ENCODE measurements at places on chromosomes 1 and 21.
A peak's percentile ranks its signal among the peaks of the same experiment; 100 is the strongest.

DNA sequence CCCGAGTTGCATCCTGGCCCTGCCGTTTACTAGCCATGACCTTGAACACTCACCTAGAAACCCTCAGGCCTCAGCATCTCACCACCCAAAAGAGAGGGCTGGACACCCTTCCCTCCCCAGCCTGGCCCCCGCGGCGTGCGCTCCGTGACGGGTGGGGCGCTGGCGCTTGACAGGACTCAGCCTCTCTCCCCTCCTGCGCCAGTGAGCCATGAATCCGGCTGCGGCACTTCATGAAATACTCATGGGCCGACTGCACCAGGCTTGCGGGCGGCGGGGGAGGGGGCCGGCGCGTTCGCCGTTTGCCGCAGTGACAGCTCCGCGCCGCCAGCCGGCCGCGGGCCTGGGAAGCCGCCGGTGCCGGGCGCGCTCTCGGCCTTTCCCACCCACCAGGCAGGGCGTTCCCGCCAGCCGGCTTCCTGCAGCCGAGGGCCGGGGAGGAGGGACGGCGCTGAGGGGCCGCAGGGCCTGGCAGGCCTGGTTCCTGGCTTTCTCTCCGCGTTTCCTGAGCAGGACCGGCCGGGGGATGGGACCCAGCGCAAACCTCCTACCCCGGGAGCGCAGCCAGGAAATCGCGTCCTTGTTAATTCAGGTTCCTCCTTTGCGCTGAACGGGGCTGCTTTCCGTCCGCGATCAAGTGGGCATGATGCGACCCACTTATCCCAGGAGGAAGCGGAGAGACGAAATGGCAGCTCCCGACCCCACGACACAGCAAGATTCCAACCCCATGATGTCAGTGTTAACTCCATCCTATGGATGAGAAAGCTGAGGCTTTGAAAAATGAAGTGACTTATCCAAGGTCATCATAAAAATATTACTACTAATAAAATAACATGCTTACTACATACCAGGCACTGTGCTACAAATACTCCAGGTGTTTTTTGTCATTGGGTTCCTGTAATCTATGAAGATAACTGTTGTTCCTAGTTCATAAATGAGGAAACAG, 9.1 kb upstream of the LUZP1 start:
- no peak for DNase-seq

- no peak for DNase-seq
Observed at GRCh38 chr1:243394601-243395464, 139.0 kb downstream of the SDCCAG8 start.

DNA sequence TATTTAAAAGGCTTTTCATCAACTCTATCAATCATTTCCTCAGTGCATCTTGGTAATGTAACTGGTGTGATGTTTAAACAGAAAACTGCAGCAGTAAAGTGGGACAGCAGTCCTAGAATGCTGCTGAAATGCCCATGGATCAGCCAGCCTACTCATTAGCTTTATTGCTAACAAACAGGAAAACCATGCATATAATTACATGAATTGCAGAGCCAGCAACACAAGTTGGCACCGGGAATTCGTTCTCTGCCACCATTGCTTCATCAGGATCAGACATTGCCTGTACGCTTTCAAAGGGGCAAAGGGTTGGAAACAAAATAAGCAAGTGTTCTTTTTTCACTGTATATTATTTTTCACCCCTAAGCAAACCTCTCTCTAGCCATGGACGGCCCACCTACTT, 276.2 kb upstream of the LRRC7 start:
- DNase-seq = no peak

GRCh38 chr21:34526618-34527290, 14.7 kb upstream of the KCNE1 start:
- DNase-seq = no peak

- DNase-seq = no peak
Observed at GRCh38 chr1:192489748-192490147, 85.8 kb upstream of the RGS1 start.

- DNase-seq = no peak
Observed at GRCh38 chr1:156499842-156500542, 583 bp downstream of the MEF2D start.

- no peak for DNase-seq
Observed at GRCh38 chr1:55287723-55288122, 72.6 kb upstream of the USP24 start.

GRCh38 chr1:213817156-213817555, 170.6 kb upstream of the PROX1 start:
- no peak for DNase-seq

- peak; percentile 39 for DNase-seq
Observed at GRCh38 chr1:223683586-223684487, 18.3 kb upstream of the CAPN8 start.

DNA sequence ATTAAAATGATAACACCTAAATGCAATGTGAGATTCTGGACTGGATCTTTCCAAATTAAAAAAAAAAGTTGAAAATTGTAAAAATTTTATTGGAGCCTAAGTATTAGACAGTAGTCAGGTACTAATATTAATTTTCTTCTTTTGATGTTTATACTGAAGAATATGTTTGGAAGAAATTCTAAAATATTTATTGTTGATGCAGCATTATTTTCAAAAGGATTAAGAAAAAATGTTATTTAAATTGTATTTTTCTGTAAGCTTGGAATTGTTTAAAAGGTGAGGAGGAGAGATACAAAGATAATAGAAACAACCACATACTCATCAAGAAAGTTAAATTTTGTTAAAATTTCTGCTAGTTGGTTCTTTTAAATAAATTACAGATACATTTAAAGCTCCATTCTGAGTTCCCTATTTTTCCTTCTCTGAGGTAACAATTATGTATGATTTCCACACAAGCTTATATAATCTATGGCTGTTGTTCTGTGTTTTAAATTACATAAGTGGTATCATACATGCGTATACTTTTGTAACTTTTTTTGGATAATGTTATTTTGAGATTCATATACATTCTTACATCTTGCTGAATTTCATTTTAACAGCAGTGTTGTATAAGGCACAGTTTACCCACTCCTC, 180.3 kb upstream of the RGS18 start:
- no peak for DNase-seq

GRCh38 chr1:5847013-5847659, 145.1 kb downstream of the NPHP4 start:
- no peak for DNase-seq

GRCh38 chr1:39387452-39387851, 104.0 kb upstream of the BMP8A start:
- no peak for DNase-seq

DNA sequence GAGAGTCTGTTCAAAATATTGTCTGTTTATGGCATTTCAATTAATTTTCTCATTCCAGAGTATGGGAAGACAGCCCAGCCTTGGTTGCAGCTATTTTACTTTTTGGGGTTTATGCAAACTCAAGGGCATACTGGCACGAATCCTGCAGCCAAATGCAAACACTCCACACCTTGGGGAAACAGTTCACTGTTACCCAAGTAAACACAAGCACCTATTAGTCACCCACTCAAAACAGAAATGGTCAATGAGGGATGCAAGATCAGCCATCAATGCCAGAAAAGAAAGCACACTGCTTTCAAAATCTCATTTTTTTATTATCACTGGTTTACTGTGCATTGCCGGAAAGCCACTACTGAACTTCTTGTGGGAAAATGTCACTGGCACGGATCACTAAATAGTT, 170.6 kb downstream of the RUNX1 start:
- DNase-seq = no peak

- no peak for DNase-seq
Observed at GRCh38 chr1:93219443-93219842, 38.9 kb downstream of the CCDC18 start.

GRCh38 chr1:57324388-57324787, 99.5 kb downstream of the DAB1 start:
- no peak for DNase-seq

GRCh38 chr1:53562981-53563379, 103.8 kb downstream of the DMRTB1 start:
- no peak for DNase-seq

DNA sequence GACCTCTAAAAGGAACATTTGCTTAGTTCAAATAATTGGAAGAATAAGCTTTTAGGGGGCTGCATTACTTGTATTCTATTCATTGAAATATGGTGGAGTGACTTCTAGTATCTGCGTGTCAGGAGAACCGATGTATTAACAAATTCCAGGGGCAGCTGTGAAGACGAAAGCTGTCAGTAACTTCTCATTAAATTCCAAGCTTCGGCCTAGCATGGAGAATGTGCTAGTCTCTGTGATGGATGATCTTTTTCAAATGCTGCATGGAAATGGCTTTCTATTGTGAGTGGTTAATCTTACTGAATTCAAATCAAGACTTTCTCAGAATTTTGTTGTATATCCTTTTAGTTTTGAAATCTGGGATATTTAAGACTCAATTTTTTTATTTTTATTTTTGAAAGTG, 429.9 kb downstream of the ADGRL2 start:
- DNase-seq = no peak

DNA sequence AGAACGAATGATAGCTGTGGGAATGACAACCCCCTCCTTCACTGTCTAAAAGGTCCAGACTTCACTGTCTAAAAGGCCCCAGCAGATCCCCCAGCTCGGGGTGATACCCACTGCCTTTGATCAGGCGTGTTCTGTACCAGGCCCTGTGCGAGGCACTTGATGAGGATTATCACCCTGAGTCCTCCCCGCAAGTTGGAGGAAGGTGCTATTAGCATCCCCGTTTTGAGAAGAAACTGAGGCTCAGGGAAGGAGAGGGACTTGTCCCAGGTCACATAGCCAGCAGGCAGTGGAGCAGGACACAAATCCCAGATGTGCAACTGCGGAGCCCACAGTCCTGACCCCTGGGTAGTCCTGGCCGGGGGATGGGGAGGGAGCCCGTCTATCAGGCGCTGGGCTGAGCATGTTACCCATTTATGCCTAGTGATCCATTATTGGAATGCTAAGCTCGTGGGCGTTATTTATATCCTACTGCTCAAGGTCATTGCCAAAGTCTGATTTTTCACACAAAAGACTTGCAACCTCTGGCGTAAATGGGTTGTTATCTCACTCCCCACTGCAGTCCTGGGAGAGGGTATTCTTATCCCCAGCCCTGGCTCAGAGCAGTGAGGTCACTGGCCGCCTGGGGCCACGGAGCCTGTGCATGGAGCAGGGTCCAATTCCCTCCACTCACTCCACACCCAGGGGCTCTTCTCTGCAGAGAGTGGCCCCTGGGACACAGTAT, 722.2 kb downstream of the MATN1 start:
- no peak for DNase-seq

Measured in stimulated activated CD8-positive, alpha-beta memory T cell treated with anti-CD3 and anti-CD28 coated beads, Interleukin-2, amount 100 ng/mL, for 1 hour (primary cell).